Liver (tissue), 10 donors: ENCODE measurements at places on chromosomes 1 and 21. TPM values are rescaled to one million over a fixed set of nuclear protein-coding genes. Genes with fewer than 3 reads are reported as not detected.

- no peaks in the 10 kb centered on the region for H3K27me3 ChIP-seq
- H3K4me3 ChIP-seq = no peak overlapping the region
Measured at GRCh38 chr1:188958461-188959115, 1519.1 kb downstream of the BRINP3 start.

GRCh38 chr1:74053407-74053806 is 144.6 kb downstream of the LRRIQ3 start:
- H3K4me3 ChIP-seq = no peak overlapping the region
- no peaks in the 10 kb centered on the region for H3K27me3 ChIP-seq
- no peak overlapping the region for H3K27ac ChIP-seq
- H3K36me3 ChIP-seq = no peaks in the 10 kb centered on the region
- H3K4me1 ChIP-seq = no peaks in the 10 kb centered on the region

DNA sequence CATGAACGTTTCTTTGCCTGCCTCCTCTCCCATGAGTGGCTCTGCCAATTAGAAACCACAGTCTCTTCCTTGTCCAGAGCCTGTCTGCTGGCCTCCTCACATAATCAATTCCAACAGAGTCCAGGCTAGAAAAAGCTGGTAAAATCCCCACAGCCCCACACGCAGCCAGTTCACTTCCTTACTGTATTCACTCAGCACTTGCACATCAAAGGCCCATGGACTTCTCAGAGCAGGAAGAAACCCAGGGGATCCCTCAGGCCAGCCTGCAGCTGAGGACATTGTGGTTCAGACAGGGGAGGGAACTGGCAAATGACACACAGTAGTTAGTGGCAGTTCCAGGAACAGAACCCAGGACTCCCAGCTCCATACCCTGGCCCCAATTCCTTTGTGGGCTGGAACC is 171.6 kb upstream of the EDN2 start:
- H3K4me1 ChIP-seq = peaks cover 3% of the 10 kb centered on the region
- no peak overlapping the region for H3K27ac ChIP-seq
- no peak for DNase-seq
- H3K27me3 ChIP-seq = no peaks in the 10 kb centered on the region
- H3K4me3 ChIP-seq = no peak overlapping the region

GRCh38 chr1:210607361-210607760 is 278.7 kb downstream of the HHAT start:
- DNase-seq = no peak
- no peaks in the 10 kb centered on the region for H3K4me1 ChIP-seq
- H3K4me3 ChIP-seq = no peak overlapping the region
- no peak overlapping the region for H3K27ac ChIP-seq

DNA sequence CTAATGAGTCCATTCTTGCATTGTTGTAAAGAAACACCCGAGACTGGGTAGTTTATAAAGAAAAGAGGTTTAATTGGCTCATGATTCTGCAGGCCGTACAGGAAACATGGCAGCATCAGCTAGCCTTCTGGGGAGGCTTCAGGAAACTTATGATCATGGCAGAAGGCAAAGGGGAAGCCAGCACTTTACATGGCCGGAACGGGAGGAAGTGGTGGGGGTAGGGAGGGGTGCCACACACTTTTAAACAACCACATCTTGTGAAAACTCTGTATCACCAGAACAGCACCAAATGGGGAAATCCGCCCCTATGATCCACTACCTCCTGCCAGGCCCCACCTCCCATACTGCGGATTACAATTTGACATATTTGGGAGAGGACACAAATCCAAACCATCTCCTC is 43.9 kb downstream of the NOS1AP start:
- no peak overlapping the region for H3K27ac ChIP-seq
- no peak for DNase-seq
- no peaks in the 10 kb centered on the region for H3K27me3 ChIP-seq
- H3K4me3 ChIP-seq = no peak overlapping the region

DNA sequence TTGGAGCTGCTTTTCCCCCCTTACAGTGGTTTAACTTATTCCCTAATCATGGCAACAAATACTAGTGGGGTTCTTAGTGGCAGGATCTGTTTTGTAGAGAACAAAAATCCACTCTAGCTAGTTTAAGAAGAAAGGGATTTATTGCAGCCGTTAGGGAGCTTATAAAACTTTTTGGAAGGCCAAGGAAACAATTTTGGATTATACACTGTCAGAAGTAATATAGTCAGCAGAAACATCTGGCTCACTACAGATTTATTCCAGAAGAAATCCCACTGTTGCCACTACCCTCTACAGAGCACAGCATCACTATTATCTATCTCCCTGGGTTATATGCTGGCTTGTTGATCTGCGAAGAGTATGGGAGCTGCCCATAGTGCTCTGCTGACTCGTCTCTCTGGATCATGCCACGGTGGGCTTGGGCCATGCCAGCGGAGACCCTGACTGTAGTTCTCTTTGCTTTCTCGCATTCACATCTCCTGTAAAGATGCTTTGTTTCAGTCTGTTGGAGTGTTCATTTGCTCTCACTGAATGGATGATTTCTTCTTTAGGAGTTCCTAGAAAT is 107.5 kb downstream of the ODF2L start:
- no peak overlapping the region for H3K4me3 ChIP-seq
- H3K27me3 ChIP-seq = no peaks in the 10 kb centered on the region
- no peaks in the 10 kb centered on the region for H3K36me3 ChIP-seq
- DNase-seq = no peak
- H3K4me1 ChIP-seq = no peaks in the 10 kb centered on the region

DNA sequence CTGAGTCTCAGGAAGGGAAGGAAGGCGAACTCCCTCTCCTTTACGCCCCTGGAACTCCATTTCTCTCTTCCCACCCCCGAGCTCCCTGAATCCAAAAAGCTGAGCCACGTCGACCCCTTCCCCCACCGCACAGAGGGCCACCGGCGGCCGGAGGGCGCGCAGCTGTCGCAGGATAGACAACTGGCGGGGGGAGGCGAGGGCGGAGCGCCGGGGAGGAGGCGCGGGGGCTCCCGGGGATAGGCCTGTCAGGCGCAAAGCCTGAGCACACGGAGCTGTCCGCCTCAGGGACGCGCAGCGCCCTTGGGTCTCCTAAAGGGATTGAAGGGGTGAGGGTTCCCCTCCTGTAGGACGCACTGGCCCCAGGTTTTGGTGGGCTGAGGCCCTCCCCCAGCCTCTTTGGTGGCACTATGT is 752 bp upstream of the ACTA1 start:
- no peak for DNase-seq
- no peak overlapping the region for H3K27ac ChIP-seq
- H3K36me3 ChIP-seq = peaks cover under 1% of the 10 kb centered on the region
- H3K4me3 ChIP-seq = no peak overlapping the region
- peaks cover 11% of the 10 kb centered on the region for H3K27me3 ChIP-seq

- no peaks in the 10 kb centered on the region for H3K36me3 ChIP-seq
- H3K27ac ChIP-seq = peak within 1 kb of the TSS; percentile 38
- no peak for DNase-seq
- H3K4me1 ChIP-seq = peaks cover 14% of the 10 kb centered on the region
- no peak within 1 kb of the TSS for H3K4me3 ChIP-seq
- no peaks in the 10 kb centered on the region for H3K27me3 ChIP-seq
Measured at GRCh38 chr1:21289700-21290545, at the start of gene ECE1. Gene ECE1, minus strand, starts transcription at chr1:21290463. Its CDS starts 49 bp downstream, at chr1:21290414.

GRCh38 chr1:39268112-39268581 is 63.7 kb downstream of the MACF1 start:
- no peak overlapping the region for H3K4me3 ChIP-seq
- DNase-seq = no peak
- H3K27me3 ChIP-seq = no peaks in the 10 kb centered on the region
- peaks cover 16% of the 10 kb centered on the region for H3K4me1 ChIP-seq

DNA sequence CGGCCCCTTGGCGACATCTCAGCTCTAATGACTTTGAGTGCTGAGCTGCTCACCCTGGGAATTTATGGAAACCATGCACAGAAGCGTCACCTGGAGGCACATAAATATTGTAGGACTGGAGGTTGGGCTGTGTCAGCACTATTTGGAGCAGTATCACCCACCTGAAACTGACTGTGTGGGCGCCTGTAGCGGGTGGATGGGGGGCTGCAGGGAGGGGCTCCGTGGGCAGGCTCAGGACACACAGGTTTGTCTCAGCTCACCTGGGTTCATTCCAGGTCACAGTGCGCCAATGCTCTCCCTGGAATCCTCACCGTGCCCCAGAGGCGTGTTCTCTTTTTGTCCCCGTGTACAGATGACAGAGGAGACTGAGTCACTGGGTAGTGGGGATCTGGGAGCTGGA is 74.8 kb upstream of the ACTL8 start:
- DNase-seq = no peak
- no peaks in the 10 kb centered on the region for H3K4me1 ChIP-seq
- no peak overlapping the region for H3K27ac ChIP-seq
- no peaks in the 10 kb centered on the region for H3K27me3 ChIP-seq

GRCh38 chr1:99763956-99764355 is 2.5 kb downstream of the FRRS1 start:
- no peaks in the 10 kb centered on the region for H3K36me3 ChIP-seq
- peaks cover 36% of the 10 kb centered on the region for H3K4me1 ChIP-seq
- peak overlapping the region; percentile 73 for H3K4me3 ChIP-seq
- no peaks in the 10 kb centered on the region for H3K27me3 ChIP-seq
- peak overlapping the region; percentile 79 for H3K27ac ChIP-seq

DNA sequence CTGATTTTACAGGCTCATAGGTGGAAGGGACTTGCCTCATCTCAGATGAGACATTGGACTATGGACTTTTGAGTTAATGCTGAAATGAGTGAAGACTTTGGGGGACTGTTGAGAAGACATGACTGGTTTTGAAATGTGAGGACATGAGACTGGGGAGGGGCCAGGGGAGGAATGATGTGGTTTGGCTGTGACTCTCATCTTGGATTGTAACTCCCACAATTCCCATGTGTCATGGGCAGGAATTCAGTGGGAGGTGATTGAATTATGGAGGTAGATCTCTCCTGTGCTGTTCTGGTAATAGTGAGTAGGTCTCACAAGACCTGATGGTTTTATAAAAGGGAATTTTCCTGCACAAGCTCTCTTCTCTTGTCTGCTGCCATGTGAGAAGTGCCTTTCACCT is 20.8 kb downstream of the SCYL3 start:
- H3K4me3 ChIP-seq = no peak overlapping the region
- H3K4me1 ChIP-seq = peaks cover 1% of the 10 kb centered on the region
- H3K27me3 ChIP-seq = no peaks in the 10 kb centered on the region
- no peak overlapping the region for H3K27ac ChIP-seq

GRCh38 chr1:25695771-25696311 is 79.2 kb downstream of the MAN1C1 start:
- H3K4me3 ChIP-seq = no peak overlapping the region
- DNase-seq = no peak
- H3K27ac ChIP-seq = peak overlapping the region; percentile 83

GRCh38 chr1:192737306-192737705 is 71.5 kb upstream of the RGS2 start:
- H3K36me3 ChIP-seq = no peaks in the 10 kb centered on the region
- no peaks in the 10 kb centered on the region for H3K27me3 ChIP-seq
- H3K27ac ChIP-seq = no peak overlapping the region
- DNase-seq = no peak
- H3K4me1 ChIP-seq = no peaks in the 10 kb centered on the region
- no peak overlapping the region for H3K4me3 ChIP-seq

- H3K27me3 ChIP-seq = no peaks in the 10 kb centered on the region
- DNase-seq = no peak
- no peaks in the 10 kb centered on the region for H3K36me3 ChIP-seq
- H3K27ac ChIP-seq = no peak overlapping the region
- peaks cover 6% of the 10 kb centered on the region for H3K4me1 ChIP-seq
Measured at GRCh38 chr1:82108843-82109242, 308.1 kb downstream of the ADGRL2 start.

DNA sequence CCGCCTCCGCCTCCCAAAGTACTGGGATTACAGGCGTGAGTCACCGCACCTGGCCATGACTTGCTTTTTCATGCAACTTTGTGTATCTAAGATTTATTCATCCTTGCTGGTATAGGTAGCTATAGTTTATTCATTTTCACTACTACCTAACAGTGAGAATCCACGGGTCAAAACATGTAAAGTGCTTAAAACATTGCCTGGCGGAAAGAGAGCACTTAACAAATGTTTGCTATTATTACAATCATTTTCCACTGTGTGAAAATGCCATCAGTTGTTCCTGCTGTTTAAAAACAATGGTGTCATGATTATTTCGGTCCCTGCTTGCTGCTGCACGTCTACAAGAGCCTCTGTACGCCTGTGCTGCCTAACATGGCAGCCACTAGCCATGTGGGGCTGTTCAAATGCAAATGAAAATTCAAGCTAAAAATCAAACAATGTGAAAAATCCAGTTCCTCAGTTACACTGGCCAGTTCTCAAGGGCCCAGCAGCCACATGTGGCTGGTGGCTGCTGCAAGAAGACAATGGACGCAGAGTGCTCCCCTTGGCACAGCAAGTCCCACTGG is 65.1 kb downstream of the CLSTN1 start:
- H3K27me3 ChIP-seq = no peaks in the 10 kb centered on the region
- no peak overlapping the region for H3K27ac ChIP-seq
- peaks cover 9% of the 10 kb centered on the region for H3K4me1 ChIP-seq
- H3K36me3 ChIP-seq = no peaks in the 10 kb centered on the region
- no peak for DNase-seq

GRCh38 chr1:110083866-110084226 is 13.4 kb upstream of the ALX3 start:
- no peak overlapping the region for H3K4me3 ChIP-seq
- H3K4me1 ChIP-seq = peaks cover 13% of the 10 kb centered on the region
- DNase-seq = no peak
- no peak overlapping the region for H3K27ac ChIP-seq

DNA sequence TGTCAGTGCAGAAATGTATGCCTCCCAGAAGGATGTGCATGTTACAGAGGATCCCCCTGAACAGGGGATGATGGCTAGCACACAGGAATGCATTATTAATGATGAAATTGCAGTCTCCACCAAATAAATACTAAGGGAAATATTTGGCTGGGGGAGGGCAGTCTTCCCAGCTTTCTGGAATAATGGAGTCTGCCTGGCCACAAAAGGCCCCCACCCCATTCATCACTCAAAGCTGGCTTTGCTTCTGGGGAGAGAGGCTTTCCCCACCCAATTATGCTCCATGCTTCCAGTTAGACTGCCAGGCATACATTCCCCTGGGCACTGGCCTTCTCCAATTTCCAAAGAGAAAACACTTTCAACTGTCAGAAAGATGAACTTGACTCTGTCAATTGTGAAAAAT is 302.7 kb downstream of the SIPA1L2 start:
- no peaks in the 10 kb centered on the region for H3K27me3 ChIP-seq
- no peaks in the 10 kb centered on the region for H3K36me3 ChIP-seq
- H3K4me1 ChIP-seq = no peaks in the 10 kb centered on the region
- H3K27ac ChIP-seq = no peak overlapping the region
- DNase-seq = no peak

DNA sequence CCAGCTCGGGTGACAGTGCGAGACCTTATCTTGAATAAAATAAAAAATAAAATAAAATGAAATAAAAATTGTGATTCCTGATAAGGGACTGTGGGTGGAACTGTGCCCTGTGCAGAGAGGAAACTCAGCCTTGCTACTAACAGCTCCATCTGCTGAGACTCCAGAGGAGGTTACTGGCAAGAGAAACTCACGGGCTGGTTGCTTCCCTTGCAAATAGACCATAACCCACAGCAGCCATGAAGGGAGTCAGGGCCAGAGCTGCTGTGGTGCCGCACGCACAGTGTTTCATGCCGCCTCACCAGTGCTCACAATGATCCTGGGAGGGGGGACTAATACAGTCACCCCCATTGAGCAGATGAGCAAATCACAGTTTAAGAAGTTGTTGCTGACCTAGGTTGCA is 13.7 kb downstream of the ZBTB17 start:
- no peak overlapping the region for H3K4me3 ChIP-seq
- no peak overlapping the region for H3K27ac ChIP-seq
- peaks cover 3% of the 10 kb centered on the region for H3K4me1 ChIP-seq
- no peaks in the 10 kb centered on the region for H3K27me3 ChIP-seq

TSTD1 gene
- 23.6 TPM for total RNA-seq

NTRK1 gene
- 0.17 TPM for total RNA-seq

HAX1 gene
- total RNA-seq = 59.5 TPM

LRRC8C gene
- 3.5 TPM for total RNA-seq

ZZZ3 gene
- 45.5 TPM for total RNA-seq

FCRL1 gene
- 0.50 TPM for total RNA-seq

PTCH2 gene
- 0.14 TPM for total RNA-seq

PTPN7 gene
- 7.0 TPM for total RNA-seq

OR2M2 gene
- total RNA-seq = not detected

IFNLR1 gene
- total RNA-seq = 6.4 TPM
